ENCODE measurements at places on chromosomes 16 and 17.

DNA sequence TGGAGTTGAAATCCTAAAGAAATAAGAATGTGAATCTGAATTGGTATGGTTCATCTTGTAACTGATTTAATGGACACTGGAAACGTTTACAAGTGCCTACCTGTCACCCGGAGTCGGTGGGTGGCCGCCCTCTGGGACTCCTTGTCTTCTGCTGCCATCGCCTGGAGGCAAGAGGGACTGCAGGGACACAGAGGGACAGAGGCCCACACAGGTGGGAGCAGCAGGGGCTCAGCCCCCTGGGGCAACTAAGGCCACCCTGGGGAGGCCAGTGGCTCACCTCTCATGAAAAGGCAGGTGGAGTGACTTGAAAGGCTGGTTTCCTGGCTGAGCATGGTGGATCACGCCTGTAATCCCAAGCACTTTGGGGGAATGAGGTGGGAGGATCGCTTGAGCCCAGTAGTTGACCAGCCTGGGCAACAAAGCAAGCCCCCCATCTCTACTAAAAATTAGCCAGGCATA, 23.2 kb downstream of the TMEM92 start:
- DNase-seq, result peak; percentile 79

DNA sequence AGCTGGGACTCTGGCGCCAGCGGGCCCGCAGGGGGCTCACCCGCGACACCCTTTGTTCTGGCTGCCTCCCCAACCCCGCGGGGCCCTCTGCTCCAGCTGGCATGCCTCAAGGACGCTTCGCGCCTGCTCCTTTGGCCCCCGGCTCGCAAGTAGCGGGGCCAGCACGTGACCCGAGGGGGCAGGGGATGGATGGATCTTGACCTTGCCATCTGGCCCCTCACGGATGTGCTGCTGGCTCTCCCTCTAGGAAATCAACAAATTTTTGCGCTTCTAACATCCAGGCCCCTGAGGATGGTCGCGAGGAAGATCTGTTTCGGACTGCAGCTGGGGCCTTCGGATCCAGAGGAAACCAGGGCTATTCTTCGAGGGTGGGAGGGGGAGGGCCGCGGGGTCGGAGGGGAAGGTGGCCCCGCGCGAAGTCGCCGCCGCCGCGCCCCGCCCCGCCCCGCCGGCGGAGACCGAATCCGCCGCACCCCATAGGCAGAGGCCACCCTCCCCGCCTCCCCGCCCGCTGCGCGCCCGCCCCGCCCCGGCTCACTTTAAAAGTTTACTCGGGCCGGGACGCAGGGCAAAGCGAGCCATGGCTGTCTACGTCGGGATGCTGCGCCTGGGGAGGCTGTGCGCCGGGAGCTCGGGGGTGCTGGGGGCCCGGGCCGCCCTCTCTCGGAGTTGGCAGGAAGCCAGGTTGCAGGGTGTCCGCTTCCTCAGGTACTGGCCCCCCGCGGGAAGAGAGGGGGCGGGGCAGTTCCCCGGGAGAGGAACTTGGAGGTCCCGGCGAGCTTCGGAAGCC, at the start of gene ACSF2:
ACSF2 (plus strand) TSS at position 537 of the 790 bp plus-strand sequence; CDS start at position 581, 44 bp downstream.
- DNase-seq, result peak; percentile 41

DNA sequence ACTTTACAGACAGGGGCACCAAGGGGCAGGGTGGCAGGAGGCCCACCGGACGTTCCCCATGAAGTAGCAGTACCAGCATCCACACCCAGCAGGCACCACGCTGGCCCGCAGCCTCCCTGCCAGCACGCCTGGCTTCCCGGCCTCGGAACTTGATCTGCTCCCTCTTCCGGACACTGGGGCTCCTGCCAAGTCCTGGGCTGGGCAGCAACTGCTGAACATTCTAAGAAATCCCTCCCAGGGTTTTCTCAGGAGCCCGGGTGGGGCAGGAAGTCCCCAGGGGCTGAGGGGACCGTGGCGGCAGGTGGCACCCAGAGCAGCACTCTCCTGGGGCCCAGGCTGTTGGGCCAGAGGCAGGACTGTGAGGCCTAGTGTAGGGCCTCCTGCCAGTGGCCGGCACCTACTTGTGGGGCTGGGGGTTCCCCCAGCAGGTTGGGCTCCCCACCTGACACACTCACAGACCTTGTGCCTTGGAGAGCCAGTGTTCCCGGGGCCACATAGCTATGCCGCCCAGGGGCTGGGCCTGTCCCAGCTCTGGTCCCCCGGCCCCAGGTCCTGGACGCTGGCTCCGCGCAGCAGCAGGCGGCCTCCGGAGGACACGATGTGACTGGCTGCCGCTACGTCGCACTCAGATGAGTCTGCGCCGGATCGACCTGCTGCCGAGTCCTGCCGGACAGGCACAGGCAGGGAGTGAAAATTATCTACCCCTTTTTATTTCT, 86.2 kb upstream of the CBX4 start:
- peak; percentile 51 for DNase-seq

GRCh38 chr17:50533720-50534148, 1.2 kb downstream of the EPN3 start:
- DNase-seq, result peak; percentile 51
